Activated T-helper 1 cell treated with Interleukin-2 at 50 U/mL for 16 hours (primary cell): ENCODE measurements at places on chromosomes 13 and 19.

DNA sequence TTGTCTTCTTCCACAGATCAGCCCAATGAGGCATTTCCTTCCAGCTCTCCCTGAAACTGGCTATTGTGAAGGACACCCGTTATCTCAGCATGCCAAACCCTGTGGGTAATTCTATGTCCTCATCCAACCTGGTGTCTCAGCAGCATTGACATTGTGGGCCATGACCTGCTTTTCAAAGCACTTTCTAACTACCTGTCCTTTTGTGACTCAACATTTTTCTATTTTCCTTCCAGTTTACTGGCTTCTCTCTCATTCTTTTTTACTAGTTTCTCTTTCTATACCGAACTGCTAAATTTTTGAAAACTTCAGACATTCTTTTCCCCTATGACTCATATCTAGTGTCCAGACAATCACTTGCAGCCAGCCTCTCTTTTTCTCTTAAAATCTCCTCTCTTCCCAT is 136.4 kb upstream of the HTR2A start:
- DNase-seq, result no peak

GRCh38 chr13:29472332-29472961 is 123.0 kb downstream of the SLC7A1 start:
- DNase-seq, result no peak

- no peak for DNase-seq
Observed at GRCh38 chr13:88674841-88675240, 1003.7 kb downstream of the SLITRK5 start.

GRCh38 chr13:96662036-96662435 is 332.2 kb downstream of the OXGR1 start:
- no peak for DNase-seq

DNA sequence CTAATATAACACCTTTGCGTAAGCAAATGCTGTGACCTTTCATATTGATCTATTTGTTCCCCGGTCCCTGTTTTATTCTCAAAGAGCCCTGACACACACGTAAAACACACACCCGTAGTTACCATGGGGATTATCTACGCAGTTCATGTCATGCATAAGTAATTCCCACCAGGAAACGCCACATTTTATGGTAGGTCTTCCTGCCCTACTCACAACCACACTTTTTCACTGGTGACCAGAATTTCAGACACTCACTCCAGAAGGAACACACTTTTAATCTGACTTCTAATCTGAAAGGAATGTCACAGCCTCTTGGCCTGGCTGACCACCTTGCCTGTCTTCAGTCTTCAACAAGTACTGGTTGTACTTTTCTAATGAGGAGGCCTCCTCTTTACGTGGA is 46.8 kb downstream of the SLC7A1 start:
- no peak for DNase-seq

GRCh38 chr13:24693862-24694471 is 13.8 kb downstream of the ATP12A start:
- no peak for DNase-seq

- no peak for DNase-seq
Observed at GRCh38 chr19:3392480-3392879, 26.1 kb downstream of the NFIC start.

- no peak for DNase-seq
Observed at GRCh38 chr13:37576601-37577000, 22.0 kb downstream of the POSTN start.

DNA sequence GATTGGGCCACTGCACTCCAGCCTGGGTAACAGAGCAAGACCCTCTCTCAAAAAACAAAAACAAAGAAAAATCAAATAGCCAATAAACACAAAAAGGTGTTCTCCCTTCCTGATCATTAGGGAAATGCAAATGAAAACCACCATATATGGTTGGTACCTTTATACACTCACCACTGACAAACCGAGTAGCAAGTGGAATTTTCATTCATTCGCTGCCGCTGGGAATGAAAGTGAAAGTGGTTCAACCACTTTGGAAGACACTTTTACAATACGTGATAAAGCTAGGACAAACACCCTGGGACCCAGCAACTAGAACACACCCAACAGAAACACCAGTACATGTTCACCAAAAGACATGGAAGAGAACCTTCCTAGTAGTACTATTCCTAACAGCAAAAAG is 21.0 kb downstream of the GRIK5 start:
- DNase-seq, result no peak

DNA sequence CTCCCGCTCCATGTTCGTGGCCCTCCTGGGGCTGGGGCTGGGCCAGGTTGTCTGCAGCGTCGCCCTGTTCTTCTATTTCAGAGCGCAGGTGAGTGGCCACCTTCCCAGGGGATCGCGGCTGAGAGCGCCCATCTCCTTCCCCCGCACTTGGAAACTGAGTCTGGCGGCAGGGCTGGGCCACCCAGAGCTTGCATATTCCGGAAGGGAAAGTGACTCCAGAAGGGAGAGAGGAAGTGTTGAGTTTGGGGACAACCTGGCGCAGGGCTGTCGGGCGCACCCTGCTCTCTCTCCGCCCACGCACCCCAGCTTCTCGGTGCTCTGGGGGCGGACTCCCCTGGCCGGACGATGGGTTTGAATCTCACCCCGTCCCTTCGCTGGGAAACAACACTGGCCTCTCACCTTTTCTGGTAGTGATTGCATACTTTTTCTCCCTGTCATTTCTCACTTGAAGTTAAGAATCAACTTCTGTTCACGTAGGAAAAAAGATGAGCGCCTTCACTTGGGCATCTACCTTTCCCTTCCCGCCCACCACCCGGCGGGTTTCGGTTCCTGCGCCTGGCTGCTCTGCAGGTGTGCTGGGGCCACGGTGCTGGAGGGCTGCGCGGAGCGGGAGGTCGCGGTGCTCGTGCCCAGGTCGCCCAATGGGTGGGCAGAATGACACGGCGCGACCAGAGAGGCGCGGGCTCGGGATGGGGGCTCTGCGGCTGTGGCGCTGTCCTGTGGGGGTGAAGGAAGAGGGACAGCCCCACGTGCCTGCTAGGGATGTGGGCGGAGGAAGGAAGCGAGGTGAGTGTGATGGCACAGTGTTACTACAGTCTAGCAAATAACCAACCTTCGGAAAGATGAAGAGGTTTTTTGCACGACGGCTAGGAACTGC is 721 bp downstream of the TNFSF11 start:
- peak; percentile 1 for DNase-seq

- no peak for DNase-seq
Observed at GRCh38 chr13:31898378-31899071, 133.0 kb upstream of the FRY start.

GRCh38 chr13:74966814-74967424 is 515.0 kb downstream of the TBC1D4 start:
- DNase-seq, result no peak

GRCh38 chr13:73721571-73721970 is 412.6 kb downstream of the KLF12 start:
- DNase-seq, result no peak

DNA sequence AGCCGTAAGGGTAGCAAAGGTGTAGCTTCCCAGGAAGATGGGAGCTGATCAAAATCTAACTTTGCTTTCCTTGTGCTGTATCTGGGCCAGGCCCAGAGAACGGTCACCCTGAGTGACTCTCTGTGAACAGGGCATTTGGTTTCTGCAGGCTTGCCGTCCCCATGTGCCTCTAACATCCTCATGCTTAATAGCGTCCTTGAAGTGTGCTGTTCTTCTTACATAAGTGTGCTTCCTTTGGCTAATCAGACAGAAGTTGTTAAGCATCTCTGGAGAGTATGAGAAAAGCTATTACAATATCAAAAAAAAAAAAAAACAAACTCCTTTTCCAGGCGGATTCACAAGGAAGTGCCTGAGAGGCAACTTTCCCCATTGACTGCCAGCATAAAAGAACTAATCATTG is 503.7 kb downstream of the DIAPH3 start:
- DNase-seq, result no peak

GRCh38 chr13:102978168-102978567 is 88.0 kb downstream of the SLC10A2 start:
- DNase-seq, result no peak

- no peak for DNase-seq
Observed at GRCh38 chr19:48859711-48860572, 8.5 kb downstream of the PLEKHA4 start.

- DNase-seq, result no peak
Observed at GRCh38 chr13:106602178-106602577, 34.2 kb upstream of the ARGLU1 start.

DNA sequence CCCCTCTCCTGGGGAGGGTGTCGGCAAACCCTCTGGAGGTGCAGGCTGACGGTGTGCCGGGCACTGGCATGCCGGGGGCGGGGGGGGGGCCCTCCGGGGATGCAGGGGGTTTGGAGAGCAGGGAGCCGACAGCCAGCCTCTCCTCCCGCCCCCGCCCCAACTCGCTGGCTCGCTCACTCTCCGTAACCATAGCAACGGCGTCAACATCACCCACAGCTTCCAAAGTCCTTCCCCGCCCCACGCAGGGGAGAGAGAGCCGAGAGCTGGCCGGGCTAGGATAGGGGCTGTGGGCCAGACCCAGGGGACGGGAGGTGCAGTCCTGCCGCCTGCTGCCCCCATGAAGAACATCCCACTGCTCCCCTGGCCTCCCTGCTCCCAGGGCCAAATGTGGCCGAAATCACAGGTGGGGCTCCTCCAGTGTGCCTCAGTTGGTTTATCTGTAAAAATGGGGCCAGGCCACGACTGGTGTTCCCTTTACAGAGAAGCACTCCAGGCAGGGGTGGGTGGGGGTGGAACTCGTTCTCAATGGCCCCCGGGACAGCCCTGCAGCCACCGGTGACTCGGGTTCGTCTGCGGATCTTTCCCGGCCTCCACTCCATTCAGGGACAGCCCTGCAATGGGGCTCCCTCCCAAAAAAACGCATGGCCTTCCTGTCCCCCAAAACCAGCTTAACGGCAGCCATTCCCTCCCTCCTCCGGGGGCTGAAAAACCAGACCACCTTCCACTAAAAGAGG is 3.2 kb downstream of the KLF16 start:
- no peak for DNase-seq

- DNase-seq, result no peak
Observed at GRCh38 chr19:14402332-14403144, 16.6 kb downstream of the DDX39A start.

GRCh38 chr19:9916719-9917118 is 19.6 kb downstream of the OLFM2 start:
- no peak for DNase-seq

DNA sequence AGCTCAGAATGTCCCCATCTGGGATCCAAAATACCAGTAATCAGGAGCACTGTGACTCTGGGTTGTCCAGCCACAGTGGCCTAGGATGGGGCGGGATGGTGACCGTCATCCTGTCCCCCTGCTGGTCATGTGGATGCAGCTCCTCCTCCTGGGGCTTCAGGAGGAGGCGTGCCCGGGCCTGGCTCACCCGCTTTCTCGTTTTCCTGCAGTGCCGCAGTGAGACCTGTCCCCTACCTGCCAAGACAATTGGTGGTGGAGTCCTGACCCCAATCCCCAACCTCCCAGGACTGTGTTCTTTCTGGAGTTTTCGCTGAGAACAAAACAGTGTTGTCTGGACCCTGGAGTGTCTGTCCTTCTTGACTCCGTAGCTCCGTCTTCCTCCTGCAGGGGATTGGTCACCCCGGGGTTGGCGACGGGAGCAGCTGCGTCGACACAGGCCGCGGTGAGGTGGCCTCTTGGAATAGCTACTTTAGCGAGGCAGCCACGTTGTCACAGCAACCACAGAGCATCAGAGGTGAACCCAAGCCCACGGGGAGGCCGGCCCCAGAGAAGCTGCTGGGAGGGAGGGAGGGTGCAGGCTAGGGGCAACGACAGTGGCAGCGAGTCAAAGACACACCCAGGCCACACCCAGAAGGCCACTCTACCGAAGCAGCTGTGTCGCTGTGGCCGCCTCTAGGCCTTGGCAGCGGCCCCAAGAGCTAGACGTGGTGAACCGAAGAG is 10.2 kb upstream of the EMC10 start:
- no peak for DNase-seq

GRCh38 chr13:99432609-99433542 is 68.4 kb upstream of the TM9SF2 start:
- DNase-seq, result peak; percentile 63

GRCh38 chr13:51894239-51894638 is 32.5 kb downstream of the CCDC70 start:
- no peak for DNase-seq

- DNase-seq, result no peak
Observed at GRCh38 chr19:36508325-36508724, 19.0 kb upstream of the ZNF566 start.

DNA sequence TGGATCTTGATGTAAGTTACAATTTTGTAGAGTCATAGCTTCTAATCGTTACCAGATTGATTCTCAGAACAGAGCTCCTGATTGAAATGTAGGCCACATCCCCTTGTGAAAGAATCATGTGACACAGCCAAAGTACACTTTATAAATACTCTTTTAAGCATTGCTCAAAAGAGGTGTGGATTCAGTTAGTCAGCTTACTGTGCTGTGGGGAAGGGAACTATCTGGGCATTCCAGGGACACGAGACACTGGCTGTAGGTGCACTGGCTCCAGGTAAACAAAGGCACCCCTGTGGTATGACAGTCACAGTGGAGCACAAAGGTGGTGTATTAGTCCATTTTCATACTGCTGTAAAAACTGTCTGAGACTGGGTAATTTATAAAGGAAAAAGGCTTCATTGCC is 222.8 kb downstream of the LIG4 start:
- DNase-seq, result no peak

DNA sequence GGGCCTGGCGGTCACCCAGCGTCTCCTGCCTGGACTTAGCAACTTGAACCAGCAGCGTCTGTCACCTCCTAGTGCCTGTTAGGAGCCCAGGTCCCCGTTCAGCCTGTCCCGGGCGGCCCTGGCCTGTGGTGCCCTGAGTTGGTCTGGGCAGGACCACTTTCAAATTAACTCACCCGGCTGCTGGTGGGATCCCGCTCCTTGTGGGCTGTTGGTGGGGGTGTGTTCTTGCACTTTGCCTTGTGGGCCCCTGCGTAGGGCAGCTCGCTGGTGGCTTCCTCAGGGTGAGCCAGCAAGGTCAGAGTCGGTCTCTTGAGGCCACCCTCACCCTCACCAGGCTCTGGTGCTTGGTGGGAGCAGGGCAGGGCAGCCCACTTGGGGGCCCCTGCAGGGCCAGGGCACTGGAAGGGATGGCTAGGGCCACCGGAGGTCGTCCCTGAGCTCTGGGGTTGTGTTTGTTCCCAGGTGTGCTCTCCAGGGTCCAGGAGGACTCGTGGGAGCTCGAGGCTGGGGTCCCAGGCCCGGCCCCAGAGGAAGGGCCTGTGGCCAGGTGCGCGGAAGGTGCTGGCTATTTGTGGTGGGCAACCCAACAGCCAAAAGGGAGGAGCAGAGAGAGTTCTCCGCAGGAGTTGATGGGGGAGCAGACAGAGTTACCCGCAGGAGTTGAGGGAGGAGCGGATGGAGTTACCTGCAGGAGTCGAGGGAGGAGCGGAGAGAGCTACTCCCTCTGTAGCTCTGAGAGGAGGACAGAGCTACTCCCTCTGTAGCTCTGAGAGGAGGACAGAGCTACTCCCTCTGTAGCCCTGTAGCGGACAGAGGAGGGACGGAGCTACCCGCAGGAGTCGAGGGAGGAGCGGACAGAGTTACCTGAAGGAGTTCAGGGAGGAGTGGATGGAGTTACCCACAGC is 16.9 kb downstream of the TFDP1 start:
- no peak for DNase-seq

GRCh38 chr13:74338341-74338740 is 204.1 kb upstream of the KLF12 start:
- DNase-seq, result no peak
